ENCODE measurements at places on chromosomes 5 and 9.

- no peak for DNase-seq
These were observed 23.1 kb downstream of the FAT2 start for GRCh38 chr5:151568036-151568435.

GRCh38 chr9:107624234-107624948 lies 134.8 kb upstream of the KLF4 start:
- DNase-seq = no peak

- no peak for DNase-seq
These were observed 34.6 kb downstream of the GADD45G start for GRCh38 chr9:89639367-89639795.

DNA sequence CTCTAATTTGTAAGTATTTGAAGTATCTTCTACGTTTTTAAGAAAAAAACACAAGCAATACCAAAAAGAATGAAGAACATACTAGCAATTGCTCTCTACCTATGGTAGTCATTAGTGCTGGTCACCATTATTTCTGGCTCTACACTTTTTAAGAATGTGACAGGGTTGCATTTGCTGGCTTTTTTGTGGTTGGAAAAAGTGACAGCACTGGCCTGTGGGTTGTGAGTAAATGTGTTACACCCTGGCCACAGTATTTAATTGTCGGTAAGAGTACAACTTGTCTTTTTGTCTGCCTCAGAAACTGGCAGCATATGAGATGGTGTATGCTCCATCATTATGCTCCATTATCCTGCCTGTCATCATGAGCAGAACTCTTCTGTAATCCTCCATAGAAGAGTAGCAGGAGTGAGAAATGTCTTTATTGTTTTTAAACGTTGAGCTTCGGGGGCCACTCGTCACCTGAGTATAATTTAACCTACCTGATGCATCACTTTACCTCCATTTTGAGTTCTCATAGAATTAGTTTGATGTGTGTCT lies 449.8 kb downstream of the ISL1 start:
- DNase-seq = no peak

GRCh38 chr5:40495237-40495635 lies 184.5 kb upstream of the PTGER4 start:
- DNase-seq = no peak

GRCh38 chr5:43275391-43275790 lies 37.8 kb downstream of the HMGCS1 start:
- no peak for DNase-seq

- DNase-seq = no peak
These were observed 589.4 kb upstream of the FAM174A start for GRCh38 chr5:99945478-99946442.

DNA sequence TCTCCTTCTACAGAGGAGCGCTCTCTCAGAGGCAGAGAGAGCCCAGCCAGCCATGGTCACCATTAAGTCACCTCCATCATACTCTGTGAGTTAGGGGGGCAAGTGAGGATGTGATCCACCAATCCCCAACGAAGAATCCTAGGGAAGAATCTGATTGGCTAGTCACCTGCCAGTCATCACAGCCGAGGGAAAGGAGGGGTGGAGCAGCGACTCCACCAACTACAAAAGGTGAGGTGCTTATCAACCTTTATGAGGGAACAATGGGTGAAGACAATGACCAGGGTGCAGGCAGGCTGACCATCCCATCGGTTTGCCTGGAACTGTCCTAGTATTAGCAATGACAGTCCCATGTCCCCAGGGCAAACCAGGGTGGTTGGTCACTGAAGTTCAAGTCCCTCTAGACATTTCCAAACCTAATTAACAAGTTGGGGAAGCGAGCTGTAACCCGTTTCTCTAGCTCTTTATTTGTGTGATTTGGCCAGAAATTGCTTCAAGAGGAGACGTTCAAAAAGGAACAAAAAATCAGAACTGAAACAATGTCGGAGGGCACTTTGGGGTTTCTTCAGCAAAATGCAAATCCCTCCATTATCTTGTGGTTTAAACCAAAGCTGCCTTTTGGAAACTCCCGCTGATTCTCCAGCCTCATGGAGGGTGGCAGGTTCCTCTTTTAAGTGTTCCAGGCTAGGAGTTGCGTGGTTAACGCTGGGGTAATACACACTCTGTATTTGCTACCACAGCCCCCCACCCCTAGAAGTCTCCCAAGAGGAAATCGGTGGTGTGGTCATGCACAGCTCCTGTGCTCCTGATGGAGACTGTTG lies 18.8 kb upstream of the FCN1 start:
- DNase-seq = no peak

DNA sequence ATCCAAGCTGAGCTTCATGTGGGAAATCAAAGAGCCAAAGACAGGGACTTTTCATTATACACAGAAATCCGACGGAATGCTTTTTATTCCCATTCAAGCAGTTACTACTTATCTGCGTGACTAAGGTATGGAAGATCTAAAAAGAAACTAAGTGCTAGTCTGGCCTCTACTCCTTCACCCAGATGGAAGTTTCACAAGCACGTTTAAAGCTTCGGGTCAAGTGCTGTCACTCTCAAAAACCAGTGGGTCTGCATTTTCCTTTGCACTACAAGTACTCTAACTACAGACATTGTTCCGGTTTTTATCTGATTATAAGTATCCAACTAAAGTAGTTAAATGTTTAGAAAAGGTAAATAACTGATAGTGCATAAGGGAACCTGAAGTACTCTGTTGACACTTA lies 13.7 kb upstream of the MTAP start:
- no peak for DNase-seq

DNA sequence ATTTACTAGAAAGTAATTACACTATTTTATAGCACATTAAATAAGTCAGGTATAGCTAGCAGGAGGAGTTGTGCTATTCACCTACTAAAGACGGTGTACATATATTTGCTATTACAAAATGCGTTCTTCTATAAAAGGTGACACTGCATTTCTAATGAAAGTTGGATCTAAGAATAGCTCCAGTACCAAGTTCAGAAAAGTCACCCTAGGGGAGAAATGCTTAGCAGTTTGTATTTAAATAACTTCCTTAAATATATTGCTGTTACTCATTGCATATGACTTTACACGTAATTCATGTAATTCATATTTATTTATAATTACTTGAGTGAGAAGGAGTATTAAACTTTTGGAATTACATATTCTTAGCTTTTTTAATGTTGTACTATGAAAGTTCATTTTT lies 7.0 kb upstream of the SUB1 start:
- DNase-seq = no peak

DNA sequence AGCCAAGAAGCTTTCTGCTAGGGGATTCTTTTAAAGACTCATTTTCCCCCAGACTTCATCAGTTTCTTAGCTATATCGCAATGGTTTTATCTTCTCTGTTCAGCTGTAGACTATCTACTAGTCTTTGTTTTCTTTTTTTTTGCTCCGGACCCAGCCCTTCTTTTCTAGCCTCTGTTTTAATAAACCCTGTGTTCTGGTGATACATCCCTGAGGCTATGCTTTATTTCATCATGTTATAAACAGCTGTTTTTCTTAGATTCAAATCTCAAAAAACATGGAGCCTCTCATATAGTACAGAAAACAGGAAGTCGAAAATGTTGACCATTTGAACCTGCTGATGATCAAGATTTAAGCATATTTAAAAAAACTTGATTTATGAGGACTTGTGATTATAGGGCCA lies 37.8 kb downstream of the SCGB3A1 start:
- no peak for DNase-seq

DNA sequence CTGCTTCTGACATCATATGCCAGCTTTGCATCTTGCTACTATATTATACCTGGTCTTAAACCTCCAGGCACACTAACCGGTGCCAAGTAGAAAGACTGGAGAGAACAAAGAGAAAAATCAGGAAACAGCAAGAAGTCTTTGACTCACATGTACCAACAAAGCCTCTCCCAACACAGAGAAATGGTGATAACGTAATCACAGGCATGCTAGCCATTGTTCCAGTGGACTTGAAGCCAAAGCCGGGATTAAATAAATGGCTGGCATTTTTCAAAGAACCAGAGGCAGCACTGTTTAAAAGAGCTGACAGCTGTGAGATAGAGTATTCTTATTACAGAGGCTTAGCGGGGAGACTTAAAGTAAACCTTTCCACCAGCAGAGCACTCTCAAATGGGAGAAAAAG lies 148.4 kb upstream of the NFIL3 start:
- DNase-seq = no peak

- DNase-seq = no peak
These were observed 13.4 kb upstream of the CPLX2 start for GRCh38 chr5:175857986-175858385.

GRCh38 chr5:108700930-108701329 lies 46.8 kb upstream of the FER start:
- no peak for DNase-seq

All from C1 segment of cervical spinal cord (tissue), 14 donors.